HL-60 (cell line): ENCODE measurements at places on chromosomes 2 and 18.
A peak's percentile ranks its signal among the peaks of the same experiment; 100 is the strongest.

DNA sequence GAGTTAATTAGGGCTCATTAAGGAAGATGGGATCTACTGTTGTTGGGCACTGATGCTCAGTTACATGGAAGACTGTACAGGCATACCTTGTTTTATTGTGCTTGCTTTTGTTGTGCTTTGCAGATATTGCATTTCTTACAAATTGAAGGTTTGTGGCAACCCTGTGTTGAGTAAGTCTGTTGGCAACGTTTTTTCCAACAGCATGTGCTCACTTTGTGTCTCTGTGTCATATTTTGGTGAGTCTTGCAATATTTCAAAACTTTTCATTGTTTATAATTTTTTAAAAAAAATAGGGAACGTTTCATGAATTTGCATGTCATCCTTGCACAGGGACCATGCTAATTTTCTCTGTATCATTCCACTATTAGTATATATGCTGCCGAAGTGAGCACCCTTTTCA is 15.6 kb downstream of the PHLPP1 start:
- peak; percentile 46 for DNase-seq

GRCh38 chr2:214810671-214811070 is 1.2 kb upstream of the BARD1 start:
- no peak for DNase-seq

GRCh38 chr18:78160961-78161656 is 818.5 kb upstream of the SALL3 start:
- DNase-seq, result no peak

- DNase-seq, result no peak
Measured at GRCh38 chr2:234792621-234793022, 159.2 kb upstream of the SH3BP4 start.

GRCh38 chr2:128374001-128374710 is 55.5 kb upstream of the HS6ST1 start:
- no peak for DNase-seq

GRCh38 chr2:9809448-9810088 is 33.7 kb upstream of the TAF1B start:
- no peak for DNase-seq

- peak; percentile 86 for DNase-seq
Measured at GRCh38 chr2:230847883-230848388, 16.8 kb upstream of the ITM2C start.

- DNase-seq, result no peak
Measured at GRCh38 chr18:31195063-31195462, 32.4 kb upstream of the DSC1 start.

DNA sequence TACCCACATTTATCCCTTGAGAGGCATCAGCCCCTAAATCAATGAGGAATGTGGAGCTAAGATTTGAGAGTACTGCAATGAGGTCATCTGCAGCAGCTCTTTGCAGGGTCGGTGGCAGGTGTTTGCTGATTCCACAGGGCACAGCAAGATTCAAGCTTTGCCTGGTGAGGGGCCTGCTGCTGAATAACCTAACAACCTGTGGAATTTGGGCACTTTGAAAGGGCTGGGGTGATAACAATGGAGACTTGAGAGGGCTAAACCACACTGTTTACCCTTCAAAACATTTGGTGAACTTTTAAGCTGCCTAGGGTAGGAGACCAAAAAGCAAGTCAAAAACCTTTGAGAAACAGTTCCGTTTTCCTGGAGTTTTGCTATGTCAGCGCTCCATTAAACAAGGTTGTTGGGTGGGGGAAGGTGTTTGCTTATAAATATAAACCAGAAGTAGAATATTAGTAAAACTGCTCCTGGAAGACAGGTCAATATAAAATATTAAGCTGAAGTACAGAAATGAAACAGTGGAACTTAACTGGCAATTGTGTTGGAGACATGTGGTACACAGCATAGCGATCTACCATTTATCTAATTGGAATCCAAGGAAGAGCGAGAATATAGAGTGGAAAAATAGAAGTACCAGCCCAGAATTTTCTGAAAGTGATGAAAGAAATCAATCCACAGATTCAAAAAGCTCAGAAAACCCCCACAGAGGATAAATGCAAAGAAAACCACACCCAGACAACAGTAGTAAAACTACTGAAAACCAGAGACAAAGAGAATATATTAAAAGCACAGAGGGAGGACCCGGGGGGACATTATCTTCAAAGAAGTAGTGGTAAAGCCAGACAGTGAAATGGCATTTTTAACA is 15.7 kb downstream of the COPS8 start:
- no peak for DNase-seq

GRCh38 chr18:54359233-54359632 is 1.5 kb downstream of the C18orf54 start:
- no peak for DNase-seq

DNA sequence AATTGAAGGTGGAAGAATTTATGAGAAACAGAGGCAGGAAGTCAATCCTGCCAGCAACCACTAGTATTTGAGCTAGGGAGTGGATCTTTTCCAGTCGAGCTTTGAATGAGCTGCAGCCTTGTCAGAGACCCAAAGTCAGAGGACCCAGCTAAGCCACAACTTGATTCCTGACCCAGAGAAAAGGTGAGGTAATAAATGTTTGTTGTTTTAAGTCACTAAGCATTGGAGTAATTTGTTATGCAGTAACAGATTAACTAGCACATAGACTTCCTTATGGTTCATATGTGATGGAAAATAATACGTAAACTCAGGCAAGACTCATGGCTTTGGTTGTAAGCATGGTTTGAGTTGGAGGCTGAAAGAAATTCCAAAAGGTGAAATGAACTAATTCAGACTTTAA is 21.6 kb downstream of the EFEMP1 start:
- no peak for DNase-seq

- DNase-seq, result no peak
Measured at GRCh38 chr2:118508282-118508681, 339.2 kb downstream of the EN1 start.

DNA sequence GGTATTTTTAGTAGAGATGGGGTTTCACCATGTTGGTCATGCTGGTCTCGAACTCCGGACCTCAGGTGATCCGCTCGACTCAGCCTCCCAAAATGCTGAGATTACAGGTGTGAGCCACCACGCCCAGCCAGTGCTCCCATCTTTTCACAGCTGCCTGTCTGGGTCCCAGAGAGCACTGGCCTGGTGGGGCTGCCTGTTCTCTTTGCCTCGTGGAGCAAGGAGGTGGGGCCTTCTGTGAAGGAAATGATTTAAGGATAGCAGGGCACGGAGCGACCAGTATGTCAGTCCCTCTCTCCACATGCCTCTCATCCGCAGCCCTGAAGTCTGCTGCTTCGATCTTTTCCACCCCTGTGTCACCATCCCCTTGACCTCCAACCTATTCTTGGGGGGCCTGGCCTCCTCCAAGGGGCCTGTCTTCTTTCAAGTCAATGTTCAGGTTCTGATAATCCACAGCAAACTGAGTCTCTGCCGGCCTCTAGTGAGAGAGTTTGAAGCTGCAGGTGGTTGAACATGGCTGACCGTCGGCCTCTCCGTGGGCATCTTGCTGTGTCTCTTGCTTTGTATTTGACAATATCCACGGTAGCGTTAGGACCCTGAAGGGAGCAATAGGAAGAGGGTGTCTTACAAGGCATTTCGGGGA is 28.2 kb upstream of the GIGYF2 start:
- DNase-seq, result no peak

GRCh38 chr2:193141-193671 is 70.6 kb downstream of the SH3YL1 start:
- DNase-seq, result no peak
